ENCODE measurements at places on chromosomes 12 and 14. TPM values are rescaled to one million over a fixed set of nuclear protein-coding genes. Genes with fewer than 3 reads are reported as not detected.

RHEBL1 gene
- 8.1 TPM for total RNA-seq

DNA sequence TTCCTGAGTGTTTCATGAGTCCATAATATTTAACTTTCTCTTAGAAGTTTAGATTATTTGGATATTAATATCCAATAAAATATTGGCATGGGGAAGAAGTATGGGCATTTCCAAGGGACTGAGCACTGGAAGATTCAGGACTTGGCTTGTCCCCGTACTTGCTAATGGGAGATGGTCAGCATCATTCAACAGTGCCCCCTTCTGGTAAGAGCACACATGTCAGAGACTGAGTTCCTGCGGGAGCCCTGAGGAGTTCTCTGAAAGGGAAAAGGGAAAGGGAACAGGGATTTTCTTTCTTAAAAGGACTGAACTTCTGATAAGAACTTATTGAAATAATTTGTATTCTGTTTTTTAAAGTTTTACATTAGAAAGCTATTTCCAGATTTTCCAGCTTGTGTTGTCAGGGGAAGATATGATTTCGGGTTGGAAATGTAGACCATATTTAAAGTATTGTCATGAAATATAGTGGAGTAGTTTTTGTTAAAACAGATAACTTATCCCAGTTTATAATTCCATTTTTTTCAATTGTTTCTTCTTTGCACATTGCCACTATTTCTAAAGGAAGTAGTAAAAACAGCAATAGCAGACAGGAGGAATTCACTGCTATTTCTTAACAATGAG, 59.8 kb upstream of the C12orf71 start:
- no peak for DNase-seq

DNA sequence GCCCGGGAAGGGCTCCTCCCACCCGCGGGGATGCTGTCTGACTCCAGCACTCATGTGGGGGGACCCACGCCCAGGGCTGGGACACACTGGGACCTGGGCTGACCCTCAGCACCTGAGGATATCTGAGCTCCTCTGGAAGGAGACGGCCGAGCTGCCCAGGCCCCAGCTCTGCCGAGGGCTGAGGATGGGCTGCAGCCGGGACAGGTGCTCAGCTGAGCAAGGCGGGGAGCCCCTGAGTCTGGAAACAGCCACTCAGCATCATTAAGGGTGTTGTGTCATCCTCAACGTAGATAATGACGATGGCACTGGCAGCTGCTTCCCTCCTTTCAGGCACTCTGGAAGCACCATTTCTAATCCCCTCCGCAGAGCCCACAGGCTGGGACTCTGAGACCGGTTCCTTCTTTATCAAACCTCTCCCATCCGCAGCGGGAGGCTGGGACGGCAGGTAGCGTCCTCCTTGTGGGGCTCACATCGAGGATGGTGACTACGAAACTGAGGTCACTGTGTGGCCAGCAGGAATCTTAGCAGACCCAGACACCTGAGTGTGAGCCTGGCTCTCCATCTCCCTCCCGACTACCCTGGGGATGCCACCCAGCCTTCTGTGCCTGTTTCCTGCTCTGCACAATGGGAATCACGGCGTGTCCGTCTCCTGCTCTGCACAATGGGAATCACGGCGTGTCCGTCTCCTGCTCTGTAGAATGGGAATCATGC, 26.7 kb upstream of the SFSWAP start:
- DNase-seq = no peak

SMOC1 gene
- total RNA-seq = not detected

- DNase-seq = no peak
These were observed 163.8 kb downstream of the RASSF9 start for GRCh38 chr12:85672436-85672835.

COL2A1 gene
- not detected for total RNA-seq

- DNase-seq = no peak
These were observed 59.6 kb upstream of the NCOR2 start for GRCh38 chr12:124626971-124627411.

MYF6 gene
- not detected for total RNA-seq

All from T-helper 17 cell (primary cell).